ENCODE measurements at places on chromosomes 6 and 20.

DNA sequence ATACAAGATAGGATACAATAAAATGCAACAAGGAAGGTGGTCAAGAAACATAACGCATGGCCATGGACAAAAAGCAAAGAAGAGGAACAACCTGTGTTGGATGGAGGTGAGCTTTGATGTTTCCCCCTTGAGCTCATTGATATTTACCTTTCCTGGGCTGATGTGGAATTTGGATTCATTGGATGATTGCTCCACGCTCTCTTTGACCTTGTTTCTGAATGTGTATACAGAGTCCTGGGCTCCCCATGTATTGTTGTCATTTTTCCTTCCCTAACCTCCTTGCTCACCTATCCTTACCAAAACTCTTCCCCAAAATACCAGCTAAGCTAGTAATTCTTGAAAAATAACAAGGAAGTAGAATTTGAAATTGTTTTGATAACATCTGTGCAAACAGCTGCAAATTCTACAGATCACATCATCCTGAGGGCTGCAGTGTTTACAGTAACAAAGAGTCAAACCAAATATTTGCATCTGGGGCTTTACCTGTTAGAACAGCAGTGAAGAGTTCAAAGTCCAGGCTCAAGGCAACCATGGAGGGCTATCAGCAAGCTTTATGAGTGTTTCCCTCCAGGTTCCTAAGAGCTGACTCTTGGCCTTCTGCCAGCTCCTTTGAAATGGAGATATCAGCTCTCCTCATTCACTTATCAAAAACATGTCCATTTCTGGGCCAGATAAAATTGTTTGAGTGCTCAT, 214.3 kb upstream of the MARCKS start:
- peak; percentile 33 for DNase-seq

GRCh38 chr6:162852840-162853577, 125.2 kb downstream of the PACRG start:
- no peak for DNase-seq

DNA sequence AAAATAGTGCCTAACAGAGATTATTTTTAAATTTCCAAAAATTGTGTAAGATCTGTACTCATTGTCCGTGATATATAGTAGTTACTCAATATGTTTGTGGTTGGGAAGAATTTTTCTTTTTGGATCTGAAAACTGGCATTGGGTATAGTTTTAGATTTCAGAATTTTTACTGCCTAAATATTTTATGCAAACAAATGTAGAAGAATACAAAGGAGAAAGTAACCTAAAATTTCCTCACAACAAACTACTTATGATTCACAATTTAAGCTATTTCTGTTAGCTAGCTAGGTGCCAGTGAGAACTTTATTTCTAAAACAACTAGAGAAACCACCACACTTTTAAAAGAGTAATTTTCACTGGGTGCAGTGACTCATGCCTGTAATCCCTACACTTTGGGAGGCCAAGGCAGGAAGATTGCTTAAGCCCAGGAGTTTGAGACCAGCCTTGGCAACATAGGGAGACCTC, 38.8 kb downstream of the SESN1 start:
- no peak for DNase-seq

GRCh38 chr6:138597336-138597735, 98.0 kb upstream of the NHSL1 start:
- peak; percentile 65 for DNase-seq

DNA sequence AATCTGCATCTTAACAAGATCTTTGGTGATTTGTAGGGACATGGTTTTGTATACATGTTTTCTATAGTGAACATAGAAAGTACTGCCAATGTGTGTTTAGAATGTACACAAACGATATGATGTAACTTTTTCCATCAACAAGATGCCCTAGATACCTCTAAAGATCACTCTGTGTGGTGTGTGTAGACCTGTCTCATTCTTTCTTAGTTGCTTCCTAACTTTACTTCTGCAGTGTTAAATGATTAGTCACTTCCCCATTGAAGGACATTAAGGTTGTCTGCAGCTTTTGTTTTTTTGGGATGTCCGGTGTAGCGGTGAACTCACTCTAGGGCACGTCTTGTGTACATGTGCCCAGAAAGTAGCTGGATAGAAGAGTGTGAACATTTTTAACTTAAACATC, 35.9 kb downstream of the CDYL start:
- DNase-seq, result peak; percentile 92

GRCh38 chr20:38430679-38431325, 4.3 kb downstream of the SNHG17 start:
- peak; percentile 27 for DNase-seq

DNA sequence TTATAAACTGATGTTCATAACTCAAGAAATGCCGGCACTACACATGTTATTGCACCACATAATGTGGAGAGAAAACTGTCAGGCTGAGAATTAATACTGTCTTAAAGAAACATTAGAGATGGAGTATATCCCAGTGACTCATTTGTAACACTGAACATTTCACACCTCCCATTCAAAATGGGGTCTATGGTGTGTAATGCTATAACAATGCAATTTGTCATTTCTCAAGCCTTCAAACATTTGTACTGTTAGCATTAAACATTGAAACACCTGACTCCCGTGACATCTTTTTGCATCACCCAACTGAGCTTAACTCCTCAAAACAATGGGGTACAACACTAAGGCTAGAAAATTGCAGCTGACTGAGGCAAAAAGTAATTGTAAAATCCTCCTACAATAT, 151.7 kb downstream of the DST start:
- no peak for DNase-seq

DNA sequence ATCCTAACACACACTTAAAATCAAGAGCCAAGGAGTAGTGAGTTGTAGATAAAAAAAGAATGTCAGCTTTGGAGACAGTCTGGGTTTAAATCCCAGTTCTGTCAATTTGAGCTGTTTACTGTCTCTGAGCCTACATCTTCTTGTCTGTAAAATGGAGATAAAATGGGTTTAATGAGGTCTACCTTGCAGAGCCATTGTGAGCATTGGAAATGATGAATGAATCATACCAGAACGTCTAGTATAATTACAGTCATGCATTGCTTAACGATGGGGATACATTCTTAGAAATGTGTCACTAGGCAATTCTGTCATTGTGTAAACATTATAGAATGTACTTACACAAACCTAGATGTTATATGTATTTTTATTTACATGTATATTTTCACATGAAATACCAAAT, 17.6 kb upstream of the SGK2 start:
- no peak for DNase-seq

DNA sequence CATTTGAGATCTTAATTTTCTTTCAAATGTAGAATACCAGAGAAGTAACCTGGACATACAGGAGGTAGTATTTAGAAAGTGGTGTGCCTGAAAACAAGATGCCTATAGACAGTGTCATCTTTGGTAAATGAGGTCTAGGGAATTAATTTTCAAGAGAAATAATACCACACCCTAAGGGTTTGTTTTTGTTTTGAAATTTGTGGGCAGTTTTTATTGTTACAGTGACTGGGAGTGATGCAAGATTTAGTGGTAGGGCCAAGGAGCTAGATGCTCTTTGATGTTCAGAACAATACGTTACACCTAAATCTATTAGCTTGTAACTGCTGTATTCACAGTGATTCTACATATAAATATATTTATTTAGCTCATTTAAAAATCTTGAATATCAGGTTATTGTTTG, 856.5 kb upstream of the MAP3K7 start:
- DNase-seq, result no peak

GRCh38 chr6:157110607-157111006, 212.7 kb downstream of the TMEM242 start:
- no peak for DNase-seq

DNA sequence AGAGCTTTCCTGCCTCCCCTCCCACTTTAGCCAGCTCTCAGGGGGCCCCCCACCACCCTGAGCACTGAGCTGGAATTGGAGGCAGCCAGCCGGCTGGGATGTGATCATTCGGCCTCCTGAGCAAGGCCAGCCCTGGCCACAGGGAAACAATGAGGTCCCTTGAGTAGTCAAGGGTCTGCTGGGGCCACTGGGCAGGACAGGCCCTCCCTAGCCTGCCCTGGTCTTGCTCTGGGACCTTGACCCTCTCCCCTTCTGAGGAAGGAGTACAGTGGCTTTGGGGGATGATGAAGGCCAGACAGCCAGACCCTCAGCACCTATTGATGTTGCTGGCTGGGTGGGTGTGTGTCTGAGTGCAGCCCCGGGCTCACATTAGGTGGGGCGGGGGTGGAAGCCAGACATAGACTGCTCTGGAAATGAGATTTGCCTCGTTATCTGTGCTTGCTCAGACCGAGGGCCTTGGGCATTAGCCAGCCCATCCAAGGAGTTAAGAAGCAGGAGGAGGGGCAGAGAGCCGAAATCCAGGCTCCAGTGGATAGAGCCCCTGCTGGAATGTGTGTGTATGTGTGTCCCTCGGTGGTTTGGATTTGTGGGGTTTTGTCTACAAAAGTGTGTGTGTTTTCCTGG, 21.3 kb downstream of the CD40 start:
- DNase-seq, result no peak

DNA sequence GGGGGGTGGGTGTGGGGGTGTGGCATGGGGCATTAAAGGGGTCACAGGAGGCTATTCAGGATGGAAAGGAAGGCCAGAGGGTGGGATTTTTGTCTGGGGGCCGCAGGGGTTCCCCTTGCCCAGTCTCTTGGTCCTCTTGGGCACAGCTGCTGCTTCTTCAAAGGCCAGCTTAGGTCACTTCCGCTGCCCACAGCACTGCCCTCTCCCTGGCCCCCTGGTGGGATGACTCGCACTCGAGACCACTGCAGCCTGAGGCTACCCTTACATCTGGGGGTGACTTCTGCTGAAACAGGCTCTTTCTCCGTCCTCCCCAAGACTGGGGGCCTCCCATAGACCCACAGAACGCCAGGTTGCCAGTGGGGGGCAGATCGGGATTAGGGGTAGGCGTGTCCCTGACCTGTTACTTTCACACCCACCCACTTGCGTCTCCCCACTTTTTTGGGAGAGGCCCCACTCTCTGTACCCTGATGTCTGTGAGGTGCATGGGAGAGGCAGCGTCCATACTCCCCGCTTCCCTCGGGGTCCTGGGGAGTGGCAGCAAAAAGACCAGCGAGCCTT, 1.3 kb downstream of the LKAAEAR1 start:
- DNase-seq, result no peak

GRCh38 chr20:59300333-59301081, at the start of gene EDN3:
TSS of gene EDN3 (plus strand) at chr20:59300611. CDS start at chr20:59300813, 202 bp downstream.
- DNase-seq, result no peak

All from lung microvascular endothelial cell (primary cell).